Peyer's patch (tissue), 4 donors: ENCODE measurements at places on chromosomes 4 and X. TPM values are rescaled to one million over a fixed set of nuclear protein-coding genes. Genes with fewer than 3 reads are reported as not detected.

DNA sequence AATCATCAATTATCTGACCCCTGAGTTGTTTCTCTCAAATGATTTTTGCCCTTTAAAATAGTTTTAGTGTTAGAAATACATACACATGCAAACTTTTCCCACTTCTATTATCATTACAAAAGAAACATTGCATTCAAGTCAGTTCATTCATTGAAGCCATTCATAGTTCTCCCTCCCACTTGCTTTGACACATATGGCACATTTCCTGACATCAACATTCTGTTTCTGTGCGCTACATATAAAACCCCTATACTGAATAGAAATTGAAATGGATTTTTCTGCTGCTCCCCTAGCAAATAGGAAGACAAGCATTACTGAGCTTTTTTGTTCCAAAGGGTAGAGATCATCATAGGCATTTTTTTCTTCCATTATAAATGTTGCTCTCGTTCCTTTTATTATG is 497.9 kb upstream of the PCDH10 start:
- no peaks in the 10 kb centered on the region for H3K4me1 ChIP-seq
- no peak overlapping the region for H3K27ac ChIP-seq
- H3K27me3 ChIP-seq = no peaks in the 10 kb centered on the region
- H3K4me3 ChIP-seq = no peak overlapping the region
- no peaks in the 10 kb centered on the region for H3K36me3 ChIP-seq

DNA sequence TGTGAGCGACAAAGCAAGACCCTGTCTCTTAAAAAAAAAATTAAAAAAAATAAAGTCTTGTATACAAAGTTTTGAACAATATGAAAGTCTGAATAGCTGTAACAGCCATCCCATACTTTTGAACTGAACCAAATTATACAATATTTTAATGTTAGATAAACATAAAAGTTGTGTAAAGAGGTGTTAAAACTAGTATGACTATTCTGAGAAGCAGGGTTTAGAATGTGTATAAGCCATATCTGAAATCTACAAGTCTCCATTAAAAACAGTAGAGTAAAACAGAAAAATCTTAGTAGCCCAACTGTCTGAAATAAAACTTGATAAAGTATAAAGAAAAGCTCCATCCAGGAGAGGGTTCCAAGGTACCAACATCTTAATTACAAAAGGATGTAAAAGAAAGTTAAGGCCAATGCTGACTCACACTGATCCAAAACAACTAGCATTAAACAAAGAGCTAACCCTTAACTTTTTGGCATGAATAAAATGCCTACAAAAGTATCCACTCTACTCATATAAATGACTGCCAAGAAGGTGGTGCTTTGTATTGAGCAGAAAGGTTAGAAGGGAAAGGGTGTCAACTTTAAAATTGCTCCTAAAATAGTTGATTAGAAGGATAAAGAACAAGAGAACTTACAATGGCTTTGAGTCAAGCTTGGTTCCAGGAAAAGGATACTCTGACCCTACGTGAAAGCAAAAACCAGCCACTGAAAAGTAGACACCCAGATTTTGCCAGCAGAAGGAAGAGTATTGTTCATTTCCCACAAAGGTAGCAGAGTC is 18.5 kb downstream of the CNOT6L start:
- no peaks in the 10 kb centered on the region for H3K27me3 ChIP-seq
- no peak for DNase-seq
- no peaks in the 10 kb centered on the region for H3K36me3 ChIP-seq
- H3K4me3 ChIP-seq = no peak overlapping the region
- H3K4me1 ChIP-seq = no peaks in the 10 kb centered on the region

DNA sequence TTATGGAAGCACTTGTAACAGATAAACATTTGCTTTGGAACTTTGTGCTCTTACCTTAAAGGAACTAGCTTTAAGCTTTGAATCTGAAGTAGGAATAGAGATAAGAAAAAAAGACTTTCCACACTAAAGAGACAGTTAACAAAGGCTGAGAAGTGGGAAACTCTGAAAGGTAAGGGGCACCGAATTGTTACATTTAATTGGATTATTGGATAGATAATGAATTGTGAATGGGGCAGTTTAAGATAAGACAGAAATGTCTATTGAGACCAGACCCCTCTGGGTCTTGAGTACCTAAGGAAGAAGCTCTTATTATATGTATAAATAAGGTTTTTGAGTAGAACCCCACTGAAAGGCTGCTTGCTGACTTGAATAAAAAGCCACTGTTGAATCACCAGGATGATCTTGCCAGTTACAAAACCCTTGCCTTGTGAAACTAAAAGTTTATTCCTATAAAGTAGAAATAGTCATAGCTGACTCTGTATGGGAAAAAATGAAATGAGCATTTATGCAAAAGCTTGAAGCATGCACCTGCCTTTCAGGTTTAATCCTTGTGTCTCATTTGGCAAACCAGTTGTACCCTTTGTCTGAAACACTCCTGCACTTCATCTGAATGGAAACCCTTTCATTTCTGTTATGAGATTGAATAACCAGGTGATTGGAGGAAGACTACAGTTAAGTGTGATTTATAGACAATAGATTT is 423.2 kb downstream of the RPA4 start:
- no peaks in the 10 kb centered on the region for H3K36me3 ChIP-seq
- H3K27me3 ChIP-seq = no peaks in the 10 kb centered on the region

DNA sequence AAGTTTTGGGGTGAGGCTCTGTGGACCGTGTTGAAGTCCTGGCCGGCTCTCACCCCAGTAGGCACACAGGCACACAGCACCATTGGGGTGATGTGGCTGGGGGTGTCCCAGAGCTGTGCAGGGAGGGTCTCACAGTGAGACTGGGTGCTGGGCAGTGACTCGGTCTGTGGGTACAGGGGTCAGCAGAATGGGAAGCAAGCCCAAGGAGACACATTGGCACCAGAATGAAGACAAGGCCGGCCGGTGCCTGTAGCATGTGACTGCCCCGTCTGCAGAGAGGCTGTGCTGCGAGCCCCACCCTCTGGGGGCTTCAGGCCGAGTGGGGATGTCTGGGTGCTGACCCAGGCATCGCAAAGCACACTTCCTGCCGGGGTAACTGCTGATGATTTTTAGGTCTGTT is 5.2 kb downstream of the MAEA start:
- H3K27me3 ChIP-seq = no peaks in the 10 kb centered on the region
- DNase-seq = peak; percentile 46
- H3K4me1 ChIP-seq = peaks cover 10% of the 10 kb centered on the region
- no peak overlapping the region for H3K27ac ChIP-seq
- H3K36me3 ChIP-seq = peaks cover 46% of the 10 kb centered on the region

GRCh38 chr4:19304028-19304427 is 947.7 kb upstream of the SLIT2 start:
- H3K4me1 ChIP-seq = no peaks in the 10 kb centered on the region
- H3K4me3 ChIP-seq = no peak overlapping the region
- no peaks in the 10 kb centered on the region for H3K36me3 ChIP-seq
- no peak for DNase-seq
- H3K27ac ChIP-seq = no peak overlapping the region

- peak overlapping the region; percentile 13 for H3K27ac ChIP-seq
- no peaks in the 10 kb centered on the region for H3K36me3 ChIP-seq
- no peaks in the 10 kb centered on the region for H3K27me3 ChIP-seq
- no peak for DNase-seq
Measured at GRCh38 chr4:185709802-185710486, 102.0 kb downstream of the SORBS2 start.

GRCh38 chr4:22488106-22488505 is 27.8 kb downstream of the ADGRA3 start:
- no peaks in the 10 kb centered on the region for H3K36me3 ChIP-seq
- H3K4me3 ChIP-seq = no peak overlapping the region
- no peaks in the 10 kb centered on the region for H3K4me1 ChIP-seq

DNA sequence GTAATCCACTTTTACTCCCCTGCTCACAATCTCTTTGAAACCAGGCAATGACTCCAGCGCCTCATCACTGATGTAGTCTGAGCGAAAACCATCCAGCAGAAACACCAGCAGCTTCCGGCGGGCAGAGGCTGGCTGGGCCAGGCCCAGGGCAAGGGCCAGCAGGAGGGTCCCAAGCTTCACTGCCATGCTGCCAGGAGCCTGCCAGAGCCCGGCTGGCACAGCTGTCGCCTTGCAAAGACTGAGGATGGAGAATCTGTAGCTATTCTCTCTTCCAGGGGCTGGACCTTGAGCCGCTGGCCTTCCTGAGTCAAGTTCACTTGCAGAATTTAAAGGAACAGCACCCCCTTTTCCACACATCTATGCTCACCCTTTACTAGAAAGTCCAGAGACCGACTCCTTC is at the start of gene ENPP6:
TSS of gene ENPP6 (minus strand) at position 240 of the 400 bp plus-strand sequence. CDS start at position 186, 54 bp downstream.
- no peaks in the 10 kb centered on the region for H3K4me1 ChIP-seq
- H3K4me3 ChIP-seq = peak within 1 kb of the TSS; percentile 21
- no peak for DNase-seq
- H3K36me3 ChIP-seq = no peaks in the 10 kb centered on the region

- H3K36me3 ChIP-seq = peaks cover 100% of the 10 kb centered on the region
- H3K27me3 ChIP-seq = no peaks in the 10 kb centered on the region
- no peak overlapping the region for H3K4me3 ChIP-seq
Measured at GRCh38 chr4:10079912-10080588, 36.5 kb downstream of the WDR1 start.

- H3K4me3 ChIP-seq = no peak overlapping the region
- no peak for DNase-seq
- no peak overlapping the region for H3K27ac ChIP-seq
- H3K27me3 ChIP-seq = no peaks in the 10 kb centered on the region
Measured at GRCh38 chr4:182023469-182023868, 219.7 kb upstream of the TENM3 start.

GRCh38 chr4:146176891-146177290 is 1.4 kb downstream of the LSM6 start:
- peak overlapping the region; percentile 94 for H3K4me3 ChIP-seq
- no peak overlapping the region for H3K27ac ChIP-seq

DNA sequence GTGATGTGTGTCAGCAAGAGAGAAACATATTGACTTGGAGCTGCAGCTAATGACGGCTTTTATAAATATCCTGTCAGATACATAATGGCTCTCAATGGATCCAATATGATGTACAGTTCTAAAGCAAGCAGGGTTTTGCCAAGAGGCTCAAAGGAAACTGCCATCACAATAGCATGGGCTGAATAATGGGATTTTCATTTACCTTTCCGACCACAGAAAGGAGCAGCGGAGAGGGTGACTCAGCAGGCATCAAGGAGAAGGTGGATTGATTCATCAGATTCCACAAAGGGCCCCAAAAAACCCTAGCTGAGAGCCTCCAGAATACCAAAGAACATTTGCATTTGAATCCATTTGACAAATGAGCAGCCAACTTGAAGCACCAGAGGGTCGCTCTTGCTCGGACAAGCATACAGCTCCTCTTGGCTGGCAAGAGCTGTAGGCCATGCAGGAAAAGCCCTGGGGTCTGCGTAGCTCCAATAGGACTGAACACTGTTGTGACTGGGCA is 355.7 kb upstream of the NOCT start:
- H3K4me3 ChIP-seq = no peak overlapping the region
- no peaks in the 10 kb centered on the region for H3K36me3 ChIP-seq
- DNase-seq = no peak
- no peaks in the 10 kb centered on the region for H3K4me1 ChIP-seq
- no peaks in the 10 kb centered on the region for H3K27me3 ChIP-seq

- H3K36me3 ChIP-seq = no peaks in the 10 kb centered on the region
- DNase-seq = no peak
- no peak overlapping the region for H3K4me3 ChIP-seq
- H3K27ac ChIP-seq = no peak overlapping the region
Measured at GRCh38 chr4:134470544-134470943, 269.0 kb upstream of the PABPC4L start.

DNA sequence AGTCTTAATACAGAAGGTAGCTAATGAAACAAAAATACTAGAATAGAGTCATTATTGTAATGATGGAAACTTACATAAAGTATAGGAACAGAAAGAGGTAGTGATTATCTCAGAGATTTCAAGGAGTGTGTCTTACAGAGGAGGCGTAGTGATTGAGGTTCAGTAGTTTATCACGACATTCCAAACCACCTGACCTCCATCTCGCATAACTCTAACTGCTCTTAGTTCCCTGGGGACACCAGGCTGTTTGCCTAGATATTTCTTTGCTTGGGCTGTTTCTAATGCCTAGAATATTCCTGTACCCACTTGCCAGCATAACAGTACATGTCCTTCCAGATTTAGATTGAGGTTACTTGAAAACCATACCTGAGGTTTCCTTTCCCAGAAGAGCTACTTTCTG is 29.1 kb downstream of the STAG2 start:
- no peaks in the 10 kb centered on the region for H3K27me3 ChIP-seq
- no peaks in the 10 kb centered on the region for H3K4me1 ChIP-seq
- H3K36me3 ChIP-seq = no peaks in the 10 kb centered on the region

DNA sequence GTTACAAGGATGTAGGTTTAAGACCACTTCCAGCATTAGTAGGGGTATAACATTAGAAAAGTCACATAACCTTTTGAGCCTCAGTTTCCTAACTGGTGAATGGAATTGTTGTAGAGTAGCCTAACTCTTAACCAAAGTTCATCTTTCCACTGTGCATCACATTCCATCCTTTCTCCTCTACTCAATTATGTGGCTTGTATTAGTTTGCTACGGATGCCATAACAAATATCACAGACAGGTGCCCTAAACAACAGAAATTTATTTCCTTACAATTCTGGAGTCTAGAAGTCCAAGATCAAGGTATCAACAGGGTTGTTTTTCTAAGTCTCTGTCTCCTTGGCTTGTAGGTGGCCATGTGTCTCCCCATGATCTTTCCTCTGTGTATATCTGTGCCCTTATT is 231.9 kb downstream of the RASL11B start:
- no peak for DNase-seq
- H3K36me3 ChIP-seq = no peaks in the 10 kb centered on the region

DNA sequence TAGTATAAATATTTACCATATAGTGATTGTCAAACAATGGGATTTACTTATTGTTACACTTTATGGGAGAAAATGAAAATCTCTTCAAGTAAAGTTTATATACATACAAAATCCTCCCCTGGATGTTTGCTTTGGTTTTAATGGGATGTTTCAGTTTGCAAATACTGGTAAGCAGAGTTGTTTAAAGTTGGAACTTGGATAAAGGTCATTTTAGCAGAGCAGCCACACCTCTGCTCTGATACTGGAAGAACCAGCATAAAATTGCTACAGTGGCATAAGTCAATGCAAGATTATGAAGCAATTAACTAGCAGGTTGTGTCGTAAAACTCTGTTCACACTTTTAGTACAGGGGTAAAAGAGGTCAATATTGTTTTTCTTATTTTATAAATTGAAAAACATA is 101.2 kb downstream of the TRAPPC11 start:
- no peaks in the 10 kb centered on the region for H3K27me3 ChIP-seq
- H3K4me3 ChIP-seq = no peak overlapping the region
- no peak overlapping the region for H3K27ac ChIP-seq
- DNase-seq = no peak
- no peaks in the 10 kb centered on the region for H3K4me1 ChIP-seq

- DNase-seq = no peak
- no peaks in the 10 kb centered on the region for H3K27me3 ChIP-seq
- H3K27ac ChIP-seq = no peak overlapping the region
- H3K4me3 ChIP-seq = no peak overlapping the region
- H3K4me1 ChIP-seq = no peaks in the 10 kb centered on the region
Measured at GRCh38 chrX:123425904-123426303, 241.8 kb downstream of the GRIA3 start.

GRCh38 chrX:8673201-8673600 is 58.7 kb downstream of the ANOS1 start:
- H3K36me3 ChIP-seq = no peaks in the 10 kb centered on the region
- DNase-seq = no peak
- no peaks in the 10 kb centered on the region for H3K4me1 ChIP-seq
- H3K4me3 ChIP-seq = no peak overlapping the region
- H3K27me3 ChIP-seq = no peaks in the 10 kb centered on the region

Gene MAGEB18
- not detected for total RNA-seq

Gene MTHFD2L
- total RNA-seq = 16.5 TPM

Gene CT45A3
- not detected for total RNA-seq

Gene OTC
- 70.6 TPM for total RNA-seq

Gene PPP2R2C
- total RNA-seq = 0.27 TPM

Gene CLCN5
- 2.5 TPM for total RNA-seq

Gene NIPAL1
- total RNA-seq = 5.0 TPM

Gene PAGE4
- total RNA-seq = not detected

Gene CAPN6
- total RNA-seq = not detected

Gene TLR1
- total RNA-seq = 2.3 TPM

Gene PALLD
- total RNA-seq = 175 TPM
